ENCODE measurements at places on chromosomes 1 and 21. TPM values are rescaled to one million over a fixed set of nuclear protein-coding genes. Genes with fewer than 3 reads are reported as not detected.

GRCh38 chr1:206782448-206782847, 10.2 kb upstream of the IL10 start:
- no peak for DNase-seq

- DNase-seq = no peak
Observed at GRCh38 chr1:62040450-62040849, 154.2 kb upstream of the L1TD1 start.

SHISA4 gene
- total RNA-seq = 62.3 TPM

HTR1D gene
- total RNA-seq = 0.66 TPM

All from spinal cord (tissue), 10 donors.